ENCODE measurements at places on chromosomes 4 and X. TPM values are rescaled to one million over a fixed set of nuclear protein-coding genes. Genes with fewer than 3 reads are reported as not detected.

The EREG gene
- total RNA-seq = 7.6 TPM

The DYNLT3 gene
- total RNA-seq = 40.0 TPM

The CT45A3 gene
- not detected for total RNA-seq

DNA sequence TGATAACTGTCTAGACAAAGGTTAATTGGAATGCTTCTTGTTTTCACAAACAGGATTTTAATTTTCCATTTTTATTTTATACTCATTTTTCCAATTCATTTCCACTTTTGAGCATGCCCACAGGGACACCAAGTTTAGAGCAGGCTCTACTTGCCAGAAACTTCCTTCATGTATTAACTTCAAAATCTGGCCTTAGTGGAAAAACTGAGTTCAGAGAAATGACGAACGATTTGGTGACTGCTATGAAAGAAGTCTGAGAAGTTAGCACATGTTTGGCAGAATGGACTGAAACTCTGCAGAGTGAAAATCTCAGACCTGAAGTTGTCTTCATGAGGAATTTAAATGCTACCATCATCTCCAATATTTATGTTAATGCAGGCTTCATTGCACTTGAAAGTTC, 214.1 kb downstream of the THOC2 start:
- no peak overlapping the region for H3K4me3 ChIP-seq
- no peaks in the 10 kb centered on the region for H3K36me3 ChIP-seq
- no peaks in the 10 kb centered on the region for H3K27me3 ChIP-seq
- H3K27ac ChIP-seq = no peak overlapping the region
- no peak for DNase-seq

DNA sequence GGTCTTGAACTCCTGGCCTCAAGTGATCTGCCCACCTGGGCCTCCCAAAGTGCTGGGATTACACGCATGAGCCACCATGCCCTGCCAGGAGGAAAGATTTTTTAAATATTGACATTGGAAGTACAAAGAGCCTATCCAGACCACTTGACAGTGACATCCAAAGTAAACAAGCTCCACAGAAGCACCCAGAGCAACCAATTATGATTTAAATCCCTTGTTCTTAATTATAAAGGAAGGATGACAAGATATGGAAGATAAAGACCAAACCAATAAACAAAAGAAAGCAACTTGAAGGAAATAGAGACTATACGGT, 27.7 kb upstream of the RPL34 start:
- H3K36me3 ChIP-seq = no peaks in the 10 kb centered on the region
- H3K4me3 ChIP-seq = no peak overlapping the region
- no peaks in the 10 kb centered on the region for H3K4me1 ChIP-seq
- H3K27ac ChIP-seq = no peak overlapping the region
- H3K27me3 ChIP-seq = no peaks in the 10 kb centered on the region
- no peak for DNase-seq

DNA sequence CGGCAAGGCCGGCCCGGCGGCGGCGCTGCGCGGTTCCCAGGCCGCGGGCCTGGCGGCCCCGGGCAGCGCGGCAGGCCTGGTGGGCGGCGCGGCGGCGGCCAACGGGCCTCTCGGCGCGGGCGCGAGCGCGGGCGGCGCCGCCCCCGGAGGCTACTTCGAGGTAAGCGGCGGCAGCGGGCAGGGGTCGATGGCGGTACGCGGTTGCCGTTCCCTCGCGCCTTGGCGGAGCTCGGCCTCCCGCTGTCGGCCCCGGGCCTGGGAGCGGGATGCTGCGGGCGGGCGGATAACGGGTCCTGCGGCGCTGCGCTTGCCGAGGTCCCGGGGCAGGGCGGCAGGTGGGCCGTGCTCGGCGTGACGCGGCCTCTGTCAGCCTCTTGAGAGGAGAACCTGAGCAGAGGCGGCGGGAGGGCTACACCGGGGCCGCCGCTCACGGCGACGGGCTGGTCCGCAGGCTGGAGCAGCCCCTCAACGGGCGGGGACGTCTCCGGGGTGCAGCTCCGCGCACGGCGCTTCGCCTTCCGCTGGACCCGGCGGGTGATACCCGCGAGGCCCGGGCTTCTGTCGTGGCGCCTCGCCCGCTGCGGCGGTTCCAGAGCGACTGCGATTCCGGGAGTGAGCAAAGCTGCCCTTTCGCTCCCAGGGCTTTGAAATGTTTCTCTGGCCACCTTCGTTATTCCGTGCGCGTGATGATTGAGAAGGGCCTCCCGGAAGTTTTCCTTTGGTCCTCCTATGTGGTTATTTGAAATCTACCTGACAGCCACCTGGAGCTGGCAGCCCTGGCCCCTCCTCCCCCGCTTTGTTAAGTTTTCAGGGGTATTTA, 774 bp downstream of the FAM193A start:
- H3K27me3 ChIP-seq = no peaks in the 10 kb centered on the region
- peaks cover 4% of the 10 kb centered on the region for H3K4me1 ChIP-seq
- DNase-seq = peak; percentile 54
- H3K27ac ChIP-seq = peak overlapping the region; percentile 99
- no peaks in the 10 kb centered on the region for H3K36me3 ChIP-seq

DNA sequence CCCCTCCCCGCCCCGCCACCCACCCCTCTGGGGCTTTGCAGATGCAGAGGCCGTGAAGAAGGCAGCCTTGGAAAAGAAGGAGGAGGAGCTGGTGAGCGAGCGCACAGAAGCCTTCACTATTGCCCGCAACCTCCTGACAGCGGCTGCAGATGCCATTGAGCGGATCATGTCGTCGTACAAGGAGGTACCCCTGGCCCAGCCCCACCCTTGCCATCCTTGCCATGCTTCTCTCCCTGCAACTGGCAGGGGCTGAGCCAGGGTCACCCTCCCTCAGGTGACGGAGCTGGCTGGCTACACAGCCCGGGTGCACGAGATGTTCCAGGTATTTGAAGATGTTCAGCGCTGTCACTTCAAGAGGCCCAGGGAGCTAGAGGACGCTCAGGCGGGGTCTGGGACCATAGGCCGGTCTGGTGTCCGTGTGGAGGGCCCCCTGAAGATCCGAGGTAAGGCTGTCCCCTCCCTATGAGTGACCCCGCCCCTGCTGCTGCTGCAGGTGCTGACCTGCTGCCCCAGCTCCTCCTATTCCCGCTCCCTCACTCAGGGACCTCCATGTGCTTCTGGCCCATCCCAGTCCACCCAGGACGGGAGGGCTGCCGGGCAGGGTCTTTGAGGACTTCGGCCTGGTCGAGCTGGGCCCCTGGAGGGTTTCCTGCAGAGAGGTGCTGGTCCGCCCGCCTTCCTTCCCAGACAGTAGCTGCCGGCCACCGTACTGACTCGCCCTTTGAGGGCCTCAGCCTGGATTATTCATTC, 11.6 kb downstream of the ABCD1 start:
- no peaks in the 10 kb centered on the region for H3K4me1 ChIP-seq
- no peak for DNase-seq
- no peak overlapping the region for H3K4me3 ChIP-seq
- no peaks in the 10 kb centered on the region for H3K36me3 ChIP-seq
- no peak overlapping the region for H3K27ac ChIP-seq

- DNase-seq = no peak
- H3K27ac ChIP-seq = no peak overlapping the region
- no peaks in the 10 kb centered on the region for H3K27me3 ChIP-seq
- no peaks in the 10 kb centered on the region for H3K36me3 ChIP-seq
These were observed 49.0 kb downstream of the TBC1D19 start for GRCh38 chr4:26632916-26633315.

Measured in breast epithelium (tissue), 4 donors.